ENCODE measurements at places on chromosomes 1 and 21.

- no peak for DNase-seq
- H3K4me1 ChIP-seq = no peaks in the 10 kb centered on the region
- H3K27me3 ChIP-seq = no peaks in the 10 kb centered on the region
- H3K27ac ChIP-seq = no peak overlapping the region
These were observed 12.2 kb downstream of the TGFB2 start for GRCh38 chr1:218357211-218357892.

GRCh38 chr1:232207073-232207866, 422.7 kb downstream of the SIPA1L2 start:
- no peaks in the 10 kb centered on the region for H3K36me3 ChIP-seq
- H3K27ac ChIP-seq = no peak overlapping the region
- no peak overlapping the region for H3K4me3 ChIP-seq
- H3K4me1 ChIP-seq = no peaks in the 10 kb centered on the region
- DNase-seq = no peak

DNA sequence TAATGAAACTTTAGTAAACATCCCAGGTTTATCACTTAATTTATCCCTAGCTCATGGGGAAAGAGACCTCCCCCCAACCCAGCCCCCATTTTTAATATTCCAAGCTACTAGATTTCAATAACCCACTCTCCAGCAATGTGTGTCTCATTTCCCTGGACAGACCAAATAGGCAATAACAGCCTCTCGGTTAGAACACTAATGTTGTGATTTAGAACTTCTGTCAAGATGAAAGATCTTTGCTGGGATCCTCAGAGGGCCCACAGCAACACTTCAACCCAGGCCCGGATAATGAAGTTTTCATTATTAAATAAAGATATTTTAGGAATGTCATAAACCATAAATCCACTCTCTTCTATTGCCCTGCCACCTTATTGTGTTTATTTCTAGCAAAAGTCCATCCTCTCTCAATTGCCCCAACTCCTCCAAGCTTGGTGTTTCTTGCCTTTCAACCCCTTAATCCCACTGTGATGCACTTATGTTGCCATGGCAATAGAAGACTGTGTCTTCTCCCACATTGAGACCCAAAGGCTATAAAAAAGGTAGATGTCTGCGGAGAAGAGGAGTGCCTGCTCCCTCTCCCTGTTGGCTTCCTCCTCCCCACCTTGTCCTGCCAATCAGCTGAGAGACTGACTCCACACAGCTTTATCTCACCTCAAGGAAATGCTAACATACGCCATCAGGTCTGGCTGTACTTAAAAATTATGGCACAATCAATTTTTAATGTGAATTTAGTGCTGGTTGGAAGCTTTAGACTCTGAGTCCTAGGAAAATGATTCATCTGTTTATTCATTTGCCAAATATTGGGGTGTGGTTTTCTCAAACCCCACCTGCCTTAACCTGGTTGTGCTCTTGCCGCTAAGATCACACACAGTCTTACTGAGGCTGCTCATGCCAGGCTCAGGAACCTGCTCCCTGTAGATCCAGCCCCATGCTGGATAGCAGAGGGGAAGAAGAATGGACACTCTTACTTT, 258.3 kb upstream of the CAMK1G start:
- DNase-seq = no peak
- no peak overlapping the region for H3K27ac ChIP-seq
- no peak overlapping the region for H3K4me3 ChIP-seq
- H3K36me3 ChIP-seq = no peaks in the 10 kb centered on the region
- no peaks in the 10 kb centered on the region for H3K4me1 ChIP-seq

DNA sequence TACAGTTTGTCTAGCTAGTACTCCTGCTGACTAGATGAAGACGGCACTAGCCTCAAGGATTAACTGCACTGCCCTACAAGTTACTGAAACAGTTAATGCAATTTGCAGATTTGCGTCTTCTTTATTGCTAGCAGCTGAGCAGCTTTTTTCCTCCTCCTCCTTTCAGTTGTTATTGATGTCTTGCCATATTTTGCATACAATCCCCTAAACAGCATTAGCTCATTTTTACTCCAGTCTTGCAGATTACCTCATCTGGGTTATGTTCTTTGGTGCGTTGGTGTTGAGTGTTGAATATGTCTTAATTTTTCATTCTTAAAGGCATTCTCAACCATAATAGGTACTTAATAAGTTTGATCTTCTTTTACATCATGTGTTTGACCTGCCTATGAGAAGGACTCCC, 363.4 kb upstream of the LYPLAL1 start:
- no peak for DNase-seq
- H3K4me3 ChIP-seq = no peak overlapping the region
- H3K27ac ChIP-seq = no peak overlapping the region
- no peaks in the 10 kb centered on the region for H3K36me3 ChIP-seq
- H3K27me3 ChIP-seq = no peaks in the 10 kb centered on the region

DNA sequence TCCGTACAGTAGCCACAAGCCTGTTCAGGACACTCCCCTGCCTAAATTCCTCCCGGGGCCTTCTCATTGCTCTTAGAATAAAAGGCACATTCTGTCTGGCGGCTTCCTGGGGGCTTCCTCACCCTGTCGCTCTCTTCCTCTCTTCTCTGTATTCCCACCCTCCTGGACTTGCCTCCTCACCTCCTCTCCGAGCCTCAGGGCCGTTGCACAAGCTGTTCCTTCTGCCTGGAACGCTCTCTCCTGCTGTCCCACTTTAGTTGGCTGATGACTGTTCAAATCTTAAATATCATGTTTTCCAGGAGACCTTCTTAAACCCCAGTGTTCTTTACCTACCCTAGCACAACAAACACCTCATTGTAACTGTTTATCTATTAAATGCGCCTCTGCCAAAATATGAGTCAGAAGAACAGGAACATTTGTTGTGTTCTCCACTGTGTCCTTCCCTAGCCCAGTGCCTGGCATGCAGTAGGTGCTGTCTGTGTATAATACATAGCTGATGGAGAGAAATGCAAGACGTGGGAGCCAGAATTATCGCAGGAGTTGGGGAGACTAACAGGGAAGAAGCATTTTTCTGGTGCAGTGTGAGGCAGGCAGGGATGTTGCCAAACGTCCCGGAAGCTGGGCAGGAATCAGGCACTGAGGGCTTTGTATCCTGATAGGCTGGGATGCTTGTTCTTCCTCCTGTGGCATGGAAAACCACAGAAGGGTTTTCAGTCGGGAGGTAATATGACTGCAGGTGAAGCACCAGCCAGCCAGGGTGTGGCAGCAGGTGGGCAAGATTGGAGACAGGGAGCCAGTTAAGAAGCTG, 24.1 kb upstream of the THRAP3 start:
- H3K27me3 ChIP-seq = peaks cover 9% of the 10 kb centered on the region
- no peak for DNase-seq
- no peak overlapping the region for H3K27ac ChIP-seq
- no peaks in the 10 kb centered on the region for H3K36me3 ChIP-seq
- H3K4me3 ChIP-seq = no peak overlapping the region

DNA sequence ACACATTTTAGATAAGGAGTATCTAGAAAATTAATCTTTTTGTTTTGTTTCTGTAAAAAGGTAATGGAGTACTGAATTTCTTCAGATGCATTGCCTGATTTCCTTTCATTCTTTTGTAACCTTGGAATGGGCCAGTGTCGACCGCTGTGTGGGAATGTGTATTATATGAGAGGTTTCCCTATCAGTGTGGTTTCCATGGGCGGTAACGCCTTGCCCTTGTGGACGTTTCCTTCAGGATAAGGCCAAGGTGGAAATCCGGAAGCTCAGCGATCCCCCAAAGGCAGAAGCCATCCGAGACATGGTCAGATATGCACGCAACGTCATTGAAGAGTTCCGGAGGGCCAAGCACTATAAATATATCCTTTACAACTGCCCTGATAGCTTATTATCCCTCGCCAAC, 49.8 kb downstream of the SMYD2 start:
- H3K27me3 ChIP-seq = no peaks in the 10 kb centered on the region
- no peak for DNase-seq
- H3K36me3 ChIP-seq = peaks cover 63% of the 10 kb centered on the region
- H3K4me3 ChIP-seq = no peak overlapping the region

- peaks cover 13% of the 10 kb centered on the region for H3K27me3 ChIP-seq
- no peaks in the 10 kb centered on the region for H3K4me1 ChIP-seq
- H3K36me3 ChIP-seq = no peaks in the 10 kb centered on the region
- no peak for DNase-seq
These were observed 180.2 kb downstream of the NR5A2 start for GRCh38 chr1:200207711-200208126.

GRCh38 chr1:234276151-234276788, 97.0 kb upstream of the COA6 start:
- no peak overlapping the region for H3K4me3 ChIP-seq
- H3K36me3 ChIP-seq = peaks cover 6% of the 10 kb centered on the region
- no peak overlapping the region for H3K27ac ChIP-seq
- DNase-seq = no peak
- H3K4me1 ChIP-seq = no peaks in the 10 kb centered on the region

DNA sequence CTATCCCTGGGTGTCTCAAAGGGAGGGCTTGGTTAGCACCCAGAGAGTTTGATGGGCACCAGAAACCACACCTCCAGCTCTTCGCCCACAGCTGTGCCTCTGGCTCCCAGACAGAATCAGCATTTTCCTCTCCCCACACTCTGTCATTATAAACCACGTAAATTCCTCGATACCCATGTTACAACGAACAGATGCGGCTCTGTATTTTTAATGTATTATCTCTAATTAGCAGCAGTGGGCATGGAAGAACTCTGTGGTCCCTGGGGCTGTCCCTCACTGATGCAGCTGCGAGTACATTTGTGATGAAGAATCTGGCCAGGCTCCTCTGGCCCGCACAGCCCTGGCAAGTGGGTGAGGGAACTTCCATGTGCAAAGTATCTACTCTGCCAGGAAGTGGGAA, 10.8 kb downstream of the HMGB4 start:
- H3K27me3 ChIP-seq = no peaks in the 10 kb centered on the region
- H3K27ac ChIP-seq = no peak overlapping the region
- H3K4me3 ChIP-seq = no peak overlapping the region
- H3K4me1 ChIP-seq = no peaks in the 10 kb centered on the region
- no peaks in the 10 kb centered on the region for H3K36me3 ChIP-seq

DNA sequence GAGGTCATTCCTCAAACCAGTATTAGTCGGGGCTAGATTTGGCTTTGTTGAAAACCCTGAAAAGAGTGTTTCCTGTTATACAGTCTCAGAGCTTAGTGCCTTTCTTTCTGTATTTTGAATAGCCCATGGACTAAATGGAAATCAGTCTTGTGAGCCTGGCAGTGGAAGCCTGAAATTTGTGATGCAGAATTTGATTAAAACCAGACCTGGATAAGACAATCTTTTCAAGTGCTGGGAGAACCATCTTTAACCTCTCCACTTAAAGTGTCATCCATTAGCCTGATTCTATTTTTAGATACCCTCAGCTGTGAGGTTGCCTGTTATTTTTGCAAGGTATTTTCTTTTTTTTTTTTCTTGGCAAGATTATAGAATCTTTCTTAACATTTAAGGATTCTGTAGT, 19.5 kb downstream of the ACTN2 start:
- DNase-seq = no peak
- no peak overlapping the region for H3K4me3 ChIP-seq
- H3K36me3 ChIP-seq = no peaks in the 10 kb centered on the region

- H3K27ac ChIP-seq = no peak overlapping the region
- DNase-seq = no peak
- no peaks in the 10 kb centered on the region for H3K27me3 ChIP-seq
These were observed 115.8 kb upstream of the ARHGEF16 start for GRCh38 chr1:3338725-3339070.

DNA sequence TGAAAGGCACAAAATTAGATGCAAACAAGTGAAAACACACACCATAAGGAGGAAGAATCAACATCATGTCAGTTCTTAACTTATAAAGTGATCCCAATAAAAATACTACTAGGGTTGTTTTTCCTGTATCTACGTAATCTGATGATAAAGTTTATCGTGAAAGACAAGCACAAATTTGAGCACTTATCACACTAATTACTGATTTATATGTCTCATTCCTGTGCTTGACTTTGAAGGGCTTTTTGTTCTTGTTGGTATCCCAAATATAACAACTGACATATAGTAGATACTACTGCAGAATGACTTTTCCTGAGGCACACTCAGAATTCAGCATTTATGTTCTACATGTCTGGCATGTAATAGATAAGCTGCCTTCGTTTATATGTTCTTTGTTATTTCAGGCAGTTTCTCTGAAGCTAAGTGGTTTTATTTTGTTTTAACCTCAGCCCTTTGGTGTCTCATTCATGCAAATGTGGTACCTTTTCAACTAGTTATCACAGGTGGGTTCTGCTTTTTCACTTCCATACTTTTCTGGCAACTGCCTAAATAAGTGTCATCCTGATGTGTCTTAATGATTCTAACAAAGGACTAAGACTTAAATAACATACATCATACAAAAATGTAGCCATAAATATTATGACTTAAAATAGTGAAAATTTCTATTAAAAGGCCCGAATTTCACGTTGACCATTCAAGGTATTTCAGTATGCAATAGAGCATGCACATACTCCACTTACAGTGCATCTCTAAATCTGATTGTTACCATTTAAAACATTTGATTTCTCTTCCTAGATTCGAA, 73.2 kb downstream of the LRRC8C start:
- H3K4me3 ChIP-seq = no peak overlapping the region
- H3K4me1 ChIP-seq = peaks cover 35% of the 10 kb centered on the region
- H3K27me3 ChIP-seq = no peaks in the 10 kb centered on the region
- H3K36me3 ChIP-seq = no peaks in the 10 kb centered on the region

GRCh38 chr1:5140962-5141361, 486.6 kb downstream of the AJAP1 start:
- no peak overlapping the region for H3K4me3 ChIP-seq
- DNase-seq = no peak
- H3K4me1 ChIP-seq = no peaks in the 10 kb centered on the region

DNA sequence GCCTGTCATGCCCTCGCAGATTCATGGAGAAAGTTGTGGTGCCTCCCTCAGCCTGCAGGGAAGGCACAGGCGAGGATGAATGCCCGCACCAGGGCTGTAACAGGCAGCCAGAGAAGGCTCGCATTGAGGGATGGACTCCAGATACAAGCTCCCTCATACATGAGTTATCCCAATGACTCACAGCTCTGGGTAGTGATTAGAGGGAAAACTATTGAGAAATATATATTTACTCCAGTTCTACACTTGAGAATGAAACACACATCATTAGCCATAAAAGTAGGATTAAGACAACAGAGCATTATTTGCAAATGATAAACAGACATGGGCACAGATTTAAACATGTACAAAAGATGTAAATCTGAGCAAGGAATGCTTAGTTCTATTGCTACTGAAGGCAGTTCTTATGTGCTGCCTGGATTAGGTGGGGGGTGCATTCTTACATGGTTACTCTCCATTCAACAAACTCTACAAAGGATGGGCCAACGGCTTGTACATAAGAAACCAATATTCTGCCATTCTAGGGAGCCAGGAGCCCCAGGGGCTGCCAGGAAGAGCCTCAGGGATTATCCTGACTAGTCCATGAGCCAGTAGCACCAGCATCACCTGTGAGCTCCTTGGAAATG, 97.9 kb downstream of the CSMD2 start:
- H3K4me3 ChIP-seq = no peak overlapping the region
- no peaks in the 10 kb centered on the region for H3K36me3 ChIP-seq
- H3K27me3 ChIP-seq = peaks cover 3% of the 10 kb centered on the region
- no peak for DNase-seq
- no peak overlapping the region for H3K27ac ChIP-seq

GRCh38 chr1:183891158-183891856, 86.4 kb downstream of the RGL1 start:
- DNase-seq = no peak
- H3K36me3 ChIP-seq = no peaks in the 10 kb centered on the region
- H3K4me3 ChIP-seq = no peak overlapping the region
- no peak overlapping the region for H3K27ac ChIP-seq
- peaks cover 11% of the 10 kb centered on the region for H3K27me3 ChIP-seq

Measured in DND-41 (cell line).